Activated CD4-positive, alpha-beta T cell treated with anti-CD3 and anti-CD28 coated beads for 48 hours (primary cell): ENCODE measurements at places on chromosomes 3 and 15.

DNA sequence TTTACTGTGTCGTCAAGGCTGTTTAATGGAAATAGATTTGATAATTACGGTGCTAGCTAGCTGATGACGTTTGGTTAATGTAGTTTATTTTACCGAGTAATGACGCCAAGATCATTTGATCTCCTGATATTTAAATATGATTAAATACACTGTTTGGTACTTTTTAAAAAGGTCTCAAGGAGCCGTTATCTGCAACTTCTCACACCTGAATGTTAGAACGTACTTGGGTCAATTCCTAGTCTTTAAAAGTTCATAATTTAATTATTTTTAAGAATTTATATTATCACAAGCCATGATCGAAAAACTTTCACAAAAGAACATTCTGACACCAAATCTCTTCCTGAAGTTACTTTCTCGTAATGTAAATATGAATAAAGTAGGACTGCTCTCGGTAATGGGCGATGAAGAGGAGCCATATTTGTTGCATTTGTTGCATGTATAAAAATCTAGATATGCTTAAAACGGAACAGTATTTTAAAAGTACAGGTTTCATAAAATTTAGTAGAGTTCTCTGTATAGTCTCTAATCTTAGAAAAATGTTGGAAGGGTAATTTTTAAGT, 16.2 kb upstream of the CHD2 start:
- DNase-seq = no peak

GRCh38 chr3:27239951-27240350, 129.2 kb downstream of the NEK10 start:
- no peak for DNase-seq

- DNase-seq = no peak
Measured at GRCh38 chr3:179961703-179962078, 75.0 kb downstream of the PEX5L start.

DNA sequence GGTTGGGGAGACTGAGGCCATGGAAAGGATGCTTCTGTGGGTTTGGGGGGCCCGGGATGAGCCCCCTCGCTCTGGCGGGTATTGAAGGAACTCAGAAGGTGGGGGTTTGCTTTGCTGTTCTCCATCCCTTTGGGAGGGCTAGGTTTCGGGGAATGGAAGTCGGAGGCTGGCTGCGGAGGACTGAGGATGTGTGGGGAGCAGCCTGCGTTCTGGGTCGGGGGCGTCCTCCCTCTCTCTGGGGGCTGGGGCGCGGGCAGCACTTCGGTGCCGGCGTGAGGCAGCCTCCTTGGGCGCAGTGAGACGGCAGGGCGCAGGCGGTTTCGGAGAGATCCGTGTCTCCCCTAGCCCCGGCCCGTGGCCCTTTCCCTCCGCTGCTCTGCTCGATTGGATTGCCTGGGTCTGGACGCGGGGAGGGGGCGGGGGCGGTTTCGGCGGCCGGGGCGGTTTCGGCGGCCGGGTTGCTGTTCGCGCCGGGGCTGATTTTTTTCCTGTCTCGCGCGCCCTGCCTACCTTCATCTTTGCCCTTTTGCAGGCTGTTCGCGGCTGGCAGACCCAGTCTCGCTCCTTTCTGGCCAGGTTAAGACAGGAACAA, 1.4 kb downstream of the PTPRG start:
- peak; percentile 3 for DNase-seq

DNA sequence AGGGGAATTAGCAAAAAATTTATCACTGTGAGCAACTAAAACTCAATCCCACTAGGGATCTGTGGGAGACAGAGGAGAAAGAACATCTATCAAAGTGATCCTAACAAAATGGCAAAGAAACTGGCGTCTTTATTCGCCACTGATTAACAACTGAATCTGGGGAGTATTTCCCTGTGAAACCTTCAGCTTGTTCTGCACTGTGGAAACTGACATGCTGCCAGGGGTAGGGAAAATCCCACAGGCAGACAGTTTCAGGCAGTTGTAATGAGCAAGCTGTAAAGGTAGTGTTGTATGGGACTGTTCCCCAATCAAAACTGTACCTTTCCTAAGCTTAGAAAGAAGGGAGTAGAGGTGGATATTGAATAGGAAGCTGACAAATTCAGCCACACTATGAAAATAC, 611.7 kb downstream of the VGLL3 start:
- DNase-seq = no peak

DNA sequence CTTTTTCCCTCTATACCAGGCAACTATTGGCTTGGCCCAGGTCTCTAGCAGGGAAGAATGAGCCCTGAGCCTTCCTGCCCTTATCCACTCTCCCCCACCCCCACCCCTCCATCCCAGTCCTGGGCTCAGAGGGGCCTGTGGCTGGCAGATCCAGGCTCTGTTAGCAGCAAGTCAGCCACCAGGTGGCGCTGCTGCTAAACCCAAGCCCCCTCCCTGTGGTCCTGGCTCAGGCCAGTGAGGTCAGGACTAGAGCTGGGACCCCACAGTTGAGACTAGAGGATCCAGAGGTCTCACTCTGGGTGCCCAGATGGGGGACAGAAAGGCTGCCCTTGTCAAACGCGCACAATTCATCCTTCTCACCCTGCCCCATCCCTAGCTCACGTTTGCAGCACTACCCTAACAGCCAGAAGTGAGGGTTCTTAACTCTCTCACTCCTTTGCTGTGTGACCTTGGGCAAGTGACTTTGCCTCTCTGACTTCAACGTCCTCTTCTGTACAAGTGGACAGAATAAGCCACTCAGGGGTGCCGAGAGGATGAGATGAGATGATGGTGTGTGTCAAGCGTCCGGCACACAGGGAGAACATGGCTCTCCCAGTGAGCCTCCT, 46.8 kb upstream of the SLC6A1 start:
- peak; percentile 70 for DNase-seq

DNA sequence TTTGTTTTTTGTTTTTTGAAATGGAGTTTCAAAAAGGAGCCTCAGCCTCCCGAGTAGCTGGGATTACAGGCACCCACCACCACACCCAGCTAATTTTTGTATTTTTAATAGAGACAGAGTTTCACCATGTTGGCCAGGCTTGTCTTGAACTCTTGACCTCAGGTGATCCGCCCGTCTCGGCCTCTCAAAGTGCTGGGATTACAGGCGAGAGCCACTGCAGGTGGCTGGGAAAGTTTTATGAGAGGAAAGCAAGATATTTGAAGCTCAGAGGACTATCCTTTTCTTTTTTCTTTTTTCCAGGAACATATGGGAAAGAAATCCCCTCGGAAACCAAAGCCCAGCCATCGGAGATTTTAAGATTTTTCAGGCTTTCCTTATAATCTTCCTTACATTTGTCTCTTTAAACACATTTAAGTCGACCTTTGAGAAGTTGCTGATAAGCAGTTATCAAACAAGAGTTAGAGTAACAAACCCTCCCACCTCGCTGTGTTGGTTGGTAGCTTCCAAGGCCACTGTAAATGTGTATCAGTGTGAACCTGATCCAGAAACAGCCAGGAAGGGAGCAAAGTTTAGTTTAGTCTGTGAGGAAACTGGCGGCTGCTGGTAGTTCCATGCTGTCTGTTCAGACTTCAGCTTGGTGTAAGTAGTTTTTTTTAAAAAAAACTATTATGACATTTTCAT, 34.5 kb upstream of the MAP3K13 start:
- no peak for DNase-seq

- DNase-seq = no peak
Measured at GRCh38 chr15:90344662-90345061, 7.4 kb upstream of the ZNF774 start.

DNA sequence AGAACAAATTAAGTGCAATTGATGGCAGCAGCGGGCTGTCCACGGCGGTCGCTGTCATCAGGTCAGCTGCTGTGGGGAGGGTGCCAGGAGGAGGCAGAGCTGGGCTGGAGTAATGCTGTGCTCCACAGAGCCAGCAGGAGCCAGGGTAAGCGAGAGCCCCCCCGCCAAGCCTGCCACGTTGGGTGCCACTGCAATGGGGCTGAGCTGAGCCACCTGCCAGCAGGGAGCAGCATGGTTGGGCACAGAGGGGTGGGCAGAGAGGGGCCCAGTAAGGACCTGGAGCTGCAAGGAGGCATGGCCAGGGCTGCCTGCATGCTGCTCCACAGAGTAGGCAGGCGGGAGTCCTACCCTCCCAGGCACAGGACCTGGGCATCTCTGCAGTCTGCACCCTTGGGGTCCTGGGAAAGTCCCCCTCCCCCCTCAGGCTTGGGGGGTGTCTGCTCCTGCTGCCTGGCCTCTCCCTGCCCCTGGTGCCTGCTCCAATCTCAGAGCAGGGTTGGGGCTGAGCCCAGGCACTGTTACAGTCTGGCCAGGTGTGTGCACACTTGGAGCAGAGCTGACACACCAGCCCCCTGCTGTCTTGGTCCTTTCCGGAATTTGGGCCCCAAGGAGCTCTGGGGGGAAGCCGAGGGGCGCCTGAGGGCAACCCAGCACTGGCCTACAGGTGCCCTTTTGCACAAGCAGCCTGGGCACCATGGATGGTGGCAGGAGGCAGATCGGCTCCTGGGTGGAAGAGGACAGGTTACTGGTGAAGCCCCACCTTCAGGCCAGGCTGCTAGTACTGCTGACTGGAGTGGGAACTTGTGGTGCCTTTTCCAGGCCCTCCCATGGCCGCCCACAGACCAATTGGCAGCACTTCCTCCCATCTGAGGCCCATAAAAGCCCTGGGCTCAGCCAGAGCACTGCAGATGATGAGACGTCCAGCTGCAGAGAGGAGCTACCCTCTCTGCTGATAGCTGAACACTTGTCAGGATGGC, 8.5 kb upstream of the PIAS1 start:
- DNase-seq = no peak

DNA sequence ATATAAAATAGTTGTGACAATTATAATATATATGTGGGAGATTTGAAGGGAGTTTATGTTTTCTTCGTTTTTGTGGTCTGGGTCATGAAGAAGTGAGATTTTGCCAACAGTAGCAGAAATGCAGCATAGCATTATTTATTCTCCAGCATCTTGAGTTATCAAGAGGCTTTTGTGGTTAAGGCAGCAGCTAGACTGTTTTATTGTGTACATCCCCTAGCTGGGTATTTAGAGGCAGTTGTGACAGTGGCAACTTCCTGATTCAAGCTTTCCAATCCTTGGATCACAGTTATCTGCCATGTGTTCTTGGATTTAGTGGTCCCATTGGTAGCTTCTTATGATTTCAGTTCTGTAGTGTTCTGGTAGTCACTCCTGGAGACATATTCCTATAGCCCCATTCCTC, 29.0 kb downstream of the ARIH1 start:
- no peak for DNase-seq

GRCh38 chr3:135069406-135069805, 274.3 kb downstream of the EPHB1 start:
- no peak for DNase-seq

- DNase-seq = no peak
Measured at GRCh38 chr3:61927332-61927731, 366.0 kb downstream of the PTPRG start.

- no peak for DNase-seq
Measured at GRCh38 chr3:183541738-183542137, 13.8 kb downstream of the KLHL6 start.

DNA sequence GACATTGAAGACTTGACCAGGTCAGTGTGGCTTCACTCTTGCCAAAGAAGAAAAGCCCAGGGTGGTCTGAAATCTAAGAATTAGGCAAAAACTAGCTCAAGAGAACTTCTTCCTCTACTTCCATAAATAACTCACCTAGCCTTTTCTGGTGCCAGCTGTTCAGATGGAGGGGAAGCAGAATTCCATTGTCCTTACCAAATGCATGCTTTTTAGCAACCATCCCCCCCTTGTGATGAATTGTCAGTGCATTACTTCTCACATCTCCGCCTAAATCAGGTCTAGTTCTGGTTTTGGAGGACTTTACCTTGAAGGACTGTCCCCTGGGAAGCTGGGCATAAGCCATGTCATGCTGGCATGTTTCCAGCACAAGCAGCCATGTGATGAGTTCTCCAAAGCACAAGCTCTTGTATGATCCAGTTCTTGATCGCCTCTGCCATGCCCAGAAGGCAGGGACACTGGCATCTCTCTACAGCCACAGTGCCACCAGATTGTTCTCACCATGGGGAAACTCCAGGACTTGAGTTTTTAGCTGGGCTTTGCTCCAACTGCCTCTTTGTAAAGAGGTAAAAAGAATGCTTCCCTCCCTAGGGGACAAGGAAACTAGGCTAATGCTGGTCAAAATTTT, 96.4 kb upstream of the IL12A start:
- DNase-seq = no peak

DNA sequence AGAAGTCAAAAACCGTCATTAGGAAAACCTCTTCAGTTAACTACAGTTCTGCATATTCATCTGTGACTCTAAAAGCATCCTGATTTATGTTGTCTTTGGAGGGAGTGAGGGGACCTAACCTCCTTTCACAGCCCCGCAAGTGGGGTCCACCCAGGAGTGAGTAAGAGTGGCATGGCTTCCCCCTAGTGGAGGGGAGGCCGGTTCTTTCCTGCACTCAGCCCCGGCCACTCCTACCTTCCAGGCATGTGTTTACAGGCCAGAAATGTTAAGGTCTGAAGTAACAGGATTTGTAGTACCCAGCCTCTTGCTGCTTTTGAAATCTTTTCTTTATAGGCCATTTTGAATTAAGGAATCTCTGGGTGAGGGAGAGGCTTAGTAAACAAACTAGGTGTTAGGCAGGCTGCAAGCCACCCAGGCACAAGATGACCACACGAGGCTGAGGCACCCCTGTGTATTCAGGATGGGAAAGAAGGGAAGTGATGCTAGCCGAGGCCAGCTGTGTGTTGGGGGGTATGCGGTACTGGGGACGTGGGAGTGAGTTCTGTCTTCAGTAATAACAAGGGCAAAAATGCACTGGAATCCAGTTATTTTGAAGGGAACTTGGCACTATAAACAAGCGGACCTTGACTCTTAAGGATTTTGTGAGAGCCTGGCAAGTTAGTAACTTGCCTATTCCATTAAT, 50.5 kb downstream of the CTDSPL start:
- no peak for DNase-seq

- DNase-seq = no peak
Measured at GRCh38 chr3:175127075-175127662, 268.0 kb downstream of the NAALADL2 start.

DNA sequence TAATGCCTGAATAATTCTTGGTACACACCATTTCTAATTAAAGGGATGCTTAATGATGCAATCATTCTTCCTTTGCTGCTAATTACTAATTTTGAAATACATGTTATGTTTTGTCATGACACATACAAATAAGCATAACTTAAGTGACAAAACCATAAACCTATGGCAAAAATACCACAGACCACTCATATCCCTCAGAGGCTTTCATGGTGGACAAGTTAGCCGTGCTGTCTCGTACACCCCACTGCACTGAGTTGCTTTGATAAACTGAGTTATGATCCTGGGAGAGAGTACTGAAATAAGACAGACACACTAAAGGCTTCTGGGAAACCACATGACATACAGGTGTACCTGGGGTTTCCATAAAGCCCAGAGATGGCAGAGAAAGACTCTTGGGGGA, 913.8 kb downstream of the FHIT start:
- DNase-seq = no peak

DNA sequence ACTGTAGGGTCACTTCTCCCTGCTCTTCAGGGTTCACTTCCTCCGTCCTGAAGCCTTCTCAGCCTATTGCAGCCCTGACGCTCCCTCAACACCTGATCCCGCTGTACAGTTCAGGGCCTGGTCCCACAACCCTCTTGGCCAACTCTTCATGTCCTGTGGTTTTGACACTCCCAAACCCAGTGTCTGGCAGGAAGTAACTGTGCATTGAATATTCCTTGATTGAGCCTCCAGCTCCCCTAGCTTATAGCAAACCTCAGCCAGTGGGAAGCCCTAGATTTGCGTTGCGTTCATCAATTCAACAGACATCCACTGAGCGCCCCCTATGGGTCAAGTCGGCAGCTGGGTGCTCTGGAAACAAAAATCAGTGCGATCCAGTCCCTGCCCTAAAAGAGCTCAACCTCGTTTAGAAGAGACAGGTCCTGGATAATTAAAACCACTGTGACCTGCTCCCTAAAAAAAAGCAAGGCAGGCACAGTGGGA, 13.5 kb downstream of the UBAP1L start:
- DNase-seq = peak; percentile 79
